ENCODE measurements at places on chromosomes 3 and 15.

DNA sequence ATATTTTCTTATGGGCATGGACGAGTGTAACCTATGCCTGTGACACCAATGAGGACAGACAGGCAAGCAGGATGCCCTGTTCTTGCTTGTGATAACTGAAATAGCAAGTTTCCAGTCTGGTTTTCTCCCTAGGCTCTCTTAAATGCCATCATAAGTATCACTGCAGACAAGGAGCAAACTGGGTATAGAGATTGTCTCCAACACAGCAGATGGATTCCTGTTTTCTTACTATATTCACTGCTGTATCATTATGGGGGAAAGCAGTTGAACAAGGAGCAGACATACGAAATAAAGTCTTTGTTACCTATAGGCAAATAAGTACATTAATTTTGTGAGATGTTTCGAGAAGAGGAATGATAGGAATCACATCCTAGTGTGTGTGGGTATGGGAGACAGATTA, 178.0 kb upstream of the TBL1XR1 start:
- no peaks in the 10 kb centered on the region for H3K4me1 ChIP-seq
- peaks cover 3% of the 10 kb centered on the region for H3K36me3 ChIP-seq

- H3K4me1 ChIP-seq: peaks cover 11% of the 10 kb centered on the region
- H3K27me3 ChIP-seq: no peaks in the 10 kb centered on the region
- peaks cover 28% of the 10 kb centered on the region for H3K36me3 ChIP-seq
- DNase-seq: no peak
- H3K4me3 ChIP-seq: peak overlapping the region; percentile 92
- no peak overlapping the region for H3K27ac ChIP-seq
These were observed 1.9 kb downstream of the LEO1 start for GRCh38 chr15:51969728-51970127.

DNA sequence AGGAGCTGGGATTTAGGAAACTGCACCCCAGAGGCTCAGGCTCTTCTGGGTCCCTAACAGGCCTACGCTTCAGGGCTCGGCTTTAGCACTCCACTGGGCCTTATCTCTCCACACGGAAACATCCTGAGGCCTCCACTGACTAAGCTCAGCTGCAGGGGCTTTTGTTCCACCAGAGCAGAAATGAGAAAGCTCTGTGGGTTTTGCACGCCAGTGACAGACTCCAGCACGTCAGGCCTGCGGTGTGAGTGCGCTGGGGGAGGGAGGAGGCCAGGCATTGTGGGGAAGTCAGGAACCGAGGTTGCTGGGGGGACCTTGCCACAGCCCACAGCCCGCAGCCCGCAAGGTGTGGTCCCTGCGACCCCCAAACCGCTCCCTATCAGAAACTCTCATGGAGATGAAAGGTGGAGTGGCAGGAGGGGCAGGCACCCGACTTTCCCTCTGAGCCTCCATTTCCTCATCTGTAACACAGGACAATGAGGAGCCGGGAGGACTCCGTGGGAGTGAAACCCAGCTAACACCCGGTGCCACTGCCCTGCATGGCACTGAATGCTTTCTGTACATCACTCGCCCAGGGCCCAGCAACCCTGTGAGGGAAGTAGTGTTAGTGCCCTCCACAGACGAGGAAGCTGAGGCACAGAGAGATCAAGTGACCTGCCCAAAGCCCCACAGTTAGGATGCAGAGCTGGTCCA, 106.5 kb downstream of the TPRA1 start:
- H3K27me3 ChIP-seq: no peaks in the 10 kb centered on the region
- peaks cover 13% of the 10 kb centered on the region for H3K4me1 ChIP-seq
- no peak overlapping the region for H3K4me3 ChIP-seq
- no peak overlapping the region for H3K27ac ChIP-seq
- no peak for DNase-seq

- no peak for DNase-seq
- no peaks in the 10 kb centered on the region for H3K27me3 ChIP-seq
- H3K36me3 ChIP-seq: no peaks in the 10 kb centered on the region
- no peak overlapping the region for H3K4me3 ChIP-seq
- no peak overlapping the region for H3K27ac ChIP-seq
- H3K4me1 ChIP-seq: peaks cover 5% of the 10 kb centered on the region
These were observed 155.0 kb downstream of the DUT start for GRCh38 chr15:48486228-48486627.

DNA sequence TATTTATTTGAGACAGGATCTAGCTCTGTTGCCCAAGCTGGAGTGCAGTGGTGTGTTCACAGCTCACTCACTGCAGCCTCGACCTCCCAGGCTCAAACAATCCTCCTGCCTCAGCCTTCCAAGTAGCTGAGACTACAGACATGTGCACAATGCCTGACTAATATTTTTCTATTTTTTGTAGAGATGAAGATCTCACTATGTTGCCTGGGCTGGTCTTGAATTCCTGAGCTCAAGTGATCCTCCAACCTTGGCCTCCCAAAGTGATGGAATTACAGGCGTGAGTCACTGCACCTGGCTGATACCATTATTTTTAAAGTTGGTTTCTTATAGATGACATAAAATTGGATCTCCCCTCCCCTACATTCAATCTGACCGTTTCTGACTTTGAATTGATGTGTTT, 139.5 kb upstream of the RGMA start:
- H3K4me1 ChIP-seq: peaks cover 4% of the 10 kb centered on the region
- peaks cover 4% of the 10 kb centered on the region for H3K27me3 ChIP-seq
- H3K36me3 ChIP-seq: no peaks in the 10 kb centered on the region
- DNase-seq: no peak

DNA sequence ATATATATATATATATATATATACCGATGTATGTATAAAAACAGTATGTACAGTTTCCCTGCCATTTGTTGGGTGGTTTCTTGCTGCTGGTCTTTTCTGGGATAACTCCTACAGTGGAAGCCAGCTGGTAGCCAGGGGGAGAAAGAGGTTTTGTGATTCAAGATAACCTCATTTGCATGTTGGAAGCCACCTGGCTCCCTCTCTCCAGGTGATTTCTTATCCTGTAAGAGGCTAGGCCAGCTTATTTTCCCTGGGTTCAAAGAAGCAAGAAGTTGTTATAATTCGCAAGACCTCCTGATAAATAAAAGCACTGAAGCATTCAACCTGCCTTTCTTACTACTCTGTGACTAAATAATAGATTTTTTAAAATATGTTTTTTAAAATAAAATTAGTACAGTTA, 443.3 kb downstream of the VGLL3 start:
- H3K4me3 ChIP-seq: no peak overlapping the region
- no peaks in the 10 kb centered on the region for H3K27me3 ChIP-seq
- peaks cover 55% of the 10 kb centered on the region for H3K4me1 ChIP-seq
- H3K27ac ChIP-seq: no peak overlapping the region

DNA sequence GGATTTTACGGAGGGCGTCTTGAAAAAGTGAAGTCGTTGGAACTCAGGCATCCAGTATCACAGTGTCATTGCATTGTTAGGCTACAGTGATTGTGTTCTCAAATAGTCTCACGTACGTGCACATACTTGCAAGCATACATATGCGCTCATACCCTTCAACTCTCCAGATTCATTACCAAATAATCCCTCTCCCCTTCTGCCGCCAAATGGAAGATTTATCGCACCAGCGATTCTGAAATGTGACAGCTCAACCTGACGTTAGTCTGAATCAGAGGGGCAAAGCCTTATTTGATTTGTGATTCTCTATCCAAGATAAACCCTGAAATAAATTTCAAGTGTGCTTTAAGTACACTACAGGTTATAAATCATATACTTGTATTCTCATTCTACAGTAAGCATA, 119.4 kb downstream of the GADL1 start:
- no peak overlapping the region for H3K4me3 ChIP-seq
- H3K36me3 ChIP-seq: no peaks in the 10 kb centered on the region
- H3K27me3 ChIP-seq: no peaks in the 10 kb centered on the region
- peaks cover 3% of the 10 kb centered on the region for H3K4me1 ChIP-seq

DNA sequence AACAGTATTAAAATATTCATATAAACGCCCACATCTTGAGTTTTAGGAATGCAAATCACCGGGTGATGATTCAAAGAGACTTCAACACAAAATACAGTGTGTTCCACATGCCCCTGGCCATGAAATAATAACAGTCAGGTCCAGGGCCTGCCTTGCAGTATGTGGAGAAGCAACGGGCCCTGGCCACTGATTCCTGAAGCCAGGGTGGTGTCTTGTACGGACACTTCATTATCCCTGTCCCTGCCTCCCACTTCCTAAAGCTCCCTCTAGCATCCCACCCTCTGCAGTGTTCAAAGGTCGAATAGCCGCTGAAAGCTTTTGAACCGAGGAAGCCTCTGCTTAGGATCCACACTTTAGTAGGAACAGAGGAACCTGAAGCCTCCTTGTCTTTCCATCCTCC, 50.4 kb upstream of the PCSK6 start:
- no peak overlapping the region for H3K4me3 ChIP-seq
- H3K27ac ChIP-seq: no peak overlapping the region
- H3K4me1 ChIP-seq: no peaks in the 10 kb centered on the region
- H3K27me3 ChIP-seq: no peaks in the 10 kb centered on the region

GRCh38 chr3:11410564-11410963, 138.4 kb downstream of the ATG7 start:
- H3K36me3 ChIP-seq: peaks cover 50% of the 10 kb centered on the region
- no peak overlapping the region for H3K4me3 ChIP-seq
- H3K27ac ChIP-seq: no peak overlapping the region
- H3K27me3 ChIP-seq: no peaks in the 10 kb centered on the region

- peaks cover 3% of the 10 kb centered on the region for H3K27me3 ChIP-seq
- DNase-seq: no peak
- no peak overlapping the region for H3K4me3 ChIP-seq
- peaks cover 26% of the 10 kb centered on the region for H3K4me1 ChIP-seq
- no peak overlapping the region for H3K27ac ChIP-seq
These were observed 47.6 kb upstream of the ATP1B3 start for GRCh38 chr3:141828890-141829289.

- no peaks in the 10 kb centered on the region for H3K27me3 ChIP-seq
- no peaks in the 10 kb centered on the region for H3K36me3 ChIP-seq
- no peak for DNase-seq
- H3K4me3 ChIP-seq: no peak overlapping the region
These were observed 426.4 kb upstream of the RGMA start for GRCh38 chr15:93515256-93516051.

- H3K27me3 ChIP-seq: no peaks in the 10 kb centered on the region
- H3K4me1 ChIP-seq: peaks cover 2% of the 10 kb centered on the region
These were observed 15.2 kb downstream of the LOXL1 start for GRCh38 chr15:73941449-73941848.

- DNase-seq: no peak
- peak overlapping the region; percentile 91 for H3K27ac ChIP-seq
- no peaks in the 10 kb centered on the region for H3K36me3 ChIP-seq
- no peaks in the 10 kb centered on the region for H3K27me3 ChIP-seq
These were observed 753 bp downstream of the FURIN start for GRCh38 chr15:90869140-90869541.

DNA sequence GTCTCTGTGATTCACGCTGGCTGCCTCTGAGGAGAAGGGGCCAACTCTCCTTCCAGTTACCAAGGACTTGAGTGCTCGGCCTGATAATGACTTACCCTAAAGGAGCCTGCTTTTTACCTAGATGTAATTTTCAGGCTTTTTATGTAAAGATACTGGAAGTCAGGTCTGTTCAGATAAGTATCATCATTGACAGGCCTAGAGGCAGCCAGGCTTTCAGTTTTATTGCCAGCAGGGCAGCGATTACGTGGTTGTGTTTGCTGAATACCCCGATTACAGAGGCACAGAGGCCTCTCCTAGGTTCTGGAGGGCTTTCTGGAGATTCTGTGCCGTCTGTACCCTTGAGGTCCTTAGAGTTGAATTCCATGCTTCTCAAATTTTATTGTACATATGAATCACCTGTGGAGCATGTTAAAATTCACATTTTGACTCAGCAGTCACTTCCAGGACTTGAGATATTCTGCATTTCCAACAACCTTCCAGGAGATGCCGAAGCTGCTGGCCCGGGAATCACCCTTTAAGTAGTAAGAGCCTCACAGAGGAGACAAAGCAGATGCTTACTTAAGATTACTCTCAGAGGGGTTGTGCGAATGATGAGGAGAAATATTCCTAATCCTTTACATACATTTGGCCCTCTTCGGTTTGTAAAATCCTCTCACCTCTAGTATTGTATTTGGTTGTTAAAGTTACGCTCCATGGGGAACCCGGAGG, 160.1 kb upstream of the BHLHE40 start:
- no peak for DNase-seq
- no peak overlapping the region for H3K4me3 ChIP-seq
- H3K27me3 ChIP-seq: no peaks in the 10 kb centered on the region
- peaks cover 5% of the 10 kb centered on the region for H3K4me1 ChIP-seq
- H3K36me3 ChIP-seq: peaks cover 31% of the 10 kb centered on the region

DNA sequence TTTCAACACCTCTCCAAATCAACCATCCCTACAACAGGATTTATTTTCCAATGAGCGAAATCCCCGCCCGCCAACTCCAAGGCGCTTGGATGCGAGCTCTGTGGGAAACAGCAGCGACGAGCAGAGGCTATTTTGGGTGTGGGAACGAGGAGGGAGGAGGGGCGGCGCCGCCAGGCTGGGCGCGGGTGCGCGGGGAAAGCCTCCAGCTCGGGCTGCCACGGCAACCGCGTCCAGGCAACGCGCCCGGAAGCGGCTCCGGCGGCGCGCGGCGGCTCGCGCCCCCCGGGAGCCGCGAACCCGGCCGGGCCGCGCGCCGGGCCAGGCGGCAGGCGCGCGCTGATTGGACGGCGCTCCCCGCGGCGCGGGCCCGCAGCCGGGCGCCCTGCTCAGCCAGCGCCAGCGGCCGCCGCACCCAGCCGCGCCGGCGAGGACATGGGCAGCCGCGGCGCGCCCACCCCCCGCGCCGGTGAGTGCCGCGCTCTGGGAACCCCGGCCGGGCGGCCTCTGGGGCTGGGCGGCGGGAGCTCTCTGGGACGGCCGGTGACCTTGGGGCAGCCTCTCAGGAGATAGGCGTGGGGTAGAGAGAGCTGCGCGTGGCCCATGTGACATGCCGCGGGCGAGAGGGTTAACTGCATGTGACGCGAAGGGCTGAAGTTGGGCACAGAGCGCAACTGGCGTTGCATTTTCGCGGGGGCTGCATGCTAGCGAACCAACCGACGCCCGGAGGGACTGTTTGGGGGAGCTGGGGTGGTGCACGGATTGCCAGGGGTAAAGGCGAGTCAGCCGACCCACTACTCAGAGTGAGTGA, at the start of gene FAM81A:
TSS of gene FAM81A (plus strand) at position 370 of the 808 bp plus-strand sequence. CDS start 20,441 bp downstream, outside the sequence.
- peaks cover 13% of the 10 kb centered on the region for H3K4me1 ChIP-seq
- no peaks in the 10 kb centered on the region for H3K36me3 ChIP-seq
- peaks cover 76% of the 10 kb centered on the region for H3K27me3 ChIP-seq

- H3K4me3 ChIP-seq: no peak overlapping the region
- no peak for DNase-seq
- peaks cover 37% of the 10 kb centered on the region for H3K4me1 ChIP-seq
- no peaks in the 10 kb centered on the region for H3K36me3 ChIP-seq
These were observed 172.0 kb downstream of the RBMS3 start for GRCh38 chr3:29452934-29453283.

GRCh38 chr15:40832903-40833302, 4.4 kb upstream of the PPP1R14D start:
- no peak for DNase-seq
- H3K27me3 ChIP-seq: no peaks in the 10 kb centered on the region
- no peak overlapping the region for H3K27ac ChIP-seq
- no peak overlapping the region for H3K4me3 ChIP-seq
- H3K4me1 ChIP-seq: peaks cover 12% of the 10 kb centered on the region

All from WTC11 (cell line).